ENCODE measurements at places on chromosomes 6 and 20.

GRCh38 chr20:50645253-50646068 is 45.9 kb downstream of the RIPOR3 start:
- no peak for DNase-seq

- DNase-seq = no peak
Observed at GRCh38 chr6:36700831-36701230, 3.2 kb downstream of the RAB44 start.

DNA sequence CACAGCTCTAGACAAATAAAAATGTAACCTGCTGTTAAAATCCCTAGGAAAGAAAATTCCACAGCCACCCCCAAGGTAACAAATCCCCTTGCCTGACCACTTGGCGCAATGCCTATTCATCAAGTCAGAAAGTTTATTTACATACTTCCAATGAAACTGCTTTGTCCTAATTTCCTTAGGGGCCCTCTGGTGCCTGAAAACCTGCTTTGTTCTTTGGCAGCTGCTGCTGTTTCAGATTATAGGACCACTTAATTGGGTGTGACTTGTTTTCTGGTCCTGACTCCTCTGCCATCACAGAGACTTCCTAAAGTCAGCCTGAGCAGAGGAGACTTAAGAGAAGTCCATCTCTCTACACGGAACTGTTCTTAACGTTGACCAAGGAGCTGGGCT is 323.6 kb downstream of the UBE3D start:
- no peak for DNase-seq

DNA sequence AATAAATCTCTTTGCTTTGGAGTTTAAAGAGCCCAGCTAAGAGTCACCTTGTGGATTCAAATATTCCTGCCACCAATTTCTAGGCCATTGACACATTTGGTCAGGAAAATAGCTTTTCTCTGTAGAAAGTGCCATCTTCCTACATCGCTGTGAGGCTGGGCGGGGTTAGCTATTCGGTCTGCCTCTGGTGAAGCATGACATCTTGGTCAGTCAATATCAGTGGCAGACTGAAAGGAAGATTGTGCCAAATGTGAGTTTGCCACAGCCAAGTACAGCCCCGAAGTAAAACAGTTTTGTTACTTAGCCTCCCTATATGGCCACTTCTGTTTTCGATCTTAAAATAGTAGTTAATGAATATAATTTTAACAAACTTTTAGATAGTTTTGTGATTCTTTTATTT is 65.5 kb upstream of the FABP7 start:
- no peak for DNase-seq

GRCh38 chr6:52328729-52329128 is 33.2 kb upstream of the PAQR8 start:
- DNase-seq = no peak

GRCh38 chr6:43318011-43318410 is 9.4 kb upstream of the CRIP3 start:
- no peak for DNase-seq

- no peak for DNase-seq
Observed at GRCh38 chr6:1757131-1757530, 147.4 kb downstream of the FOXC1 start.

- DNase-seq = no peak
Observed at GRCh38 chr6:112936504-112936903, 589.4 kb downstream of the RFPL4B start.

GRCh38 chr20:57835074-57835452 is 125.2 kb upstream of the PMEPA1 start:
- no peak for DNase-seq

DNA sequence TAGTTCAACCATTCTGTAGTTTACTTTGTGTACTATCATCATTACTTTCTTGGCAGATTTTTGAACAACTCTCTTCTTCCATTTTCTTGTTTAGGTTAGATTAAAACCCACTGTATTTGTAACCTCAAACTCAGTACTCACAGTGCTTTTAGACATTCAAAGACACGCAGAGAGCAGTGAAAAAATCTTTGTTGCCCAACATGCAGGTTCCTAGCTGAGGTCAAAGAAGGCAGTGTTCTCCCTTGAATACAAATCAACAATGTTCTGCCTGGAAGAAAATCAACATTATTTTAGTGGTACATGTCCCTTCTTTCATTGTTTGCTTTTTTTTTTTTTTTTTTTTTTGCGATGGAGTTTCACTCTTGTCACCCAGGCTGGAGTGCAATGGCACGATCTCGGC is 11.2 kb downstream of the CYB5R4 start:
- DNase-seq = no peak

GRCh38 chr6:159931846-159932245 is 37.0 kb upstream of the IGF2R start:
- DNase-seq = no peak

- DNase-seq = no peak
Observed at GRCh38 chr20:38106461-38106860, 58.6 kb downstream of the TGM2 start.

- DNase-seq = no peak
Observed at GRCh38 chr6:98672681-98673475, 161.5 kb upstream of the POU3F2 start.
